ENCODE measurements at places on chromosomes 12 and 14.

DNA sequence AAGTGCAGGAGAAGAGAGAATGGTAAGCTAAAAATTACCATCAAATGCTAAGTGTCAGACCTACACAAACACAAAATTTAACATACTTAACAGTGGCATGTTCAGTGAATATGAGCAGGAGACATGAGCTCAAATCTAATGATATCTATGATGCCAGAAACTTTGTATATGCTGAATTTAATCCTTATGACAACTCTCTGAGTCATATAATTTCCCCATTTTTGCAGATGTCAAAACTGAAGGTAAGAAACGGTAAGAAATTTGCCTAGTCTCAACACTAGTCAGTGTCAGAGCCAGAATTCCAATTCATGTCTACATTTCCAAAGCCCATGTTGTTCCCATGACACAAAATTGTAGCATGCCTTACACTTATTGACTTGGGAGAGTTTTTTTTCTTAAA lies 375.8 kb downstream of the APAF1 start:
- no peaks in the 10 kb centered on the region for H3K36me3 ChIP-seq
- H3K4me3 ChIP-seq: no peak overlapping the region
- peaks cover 8% of the 10 kb centered on the region for H3K27me3 ChIP-seq
- no peak for DNase-seq
- H3K4me1 ChIP-seq: no peaks in the 10 kb centered on the region

DNA sequence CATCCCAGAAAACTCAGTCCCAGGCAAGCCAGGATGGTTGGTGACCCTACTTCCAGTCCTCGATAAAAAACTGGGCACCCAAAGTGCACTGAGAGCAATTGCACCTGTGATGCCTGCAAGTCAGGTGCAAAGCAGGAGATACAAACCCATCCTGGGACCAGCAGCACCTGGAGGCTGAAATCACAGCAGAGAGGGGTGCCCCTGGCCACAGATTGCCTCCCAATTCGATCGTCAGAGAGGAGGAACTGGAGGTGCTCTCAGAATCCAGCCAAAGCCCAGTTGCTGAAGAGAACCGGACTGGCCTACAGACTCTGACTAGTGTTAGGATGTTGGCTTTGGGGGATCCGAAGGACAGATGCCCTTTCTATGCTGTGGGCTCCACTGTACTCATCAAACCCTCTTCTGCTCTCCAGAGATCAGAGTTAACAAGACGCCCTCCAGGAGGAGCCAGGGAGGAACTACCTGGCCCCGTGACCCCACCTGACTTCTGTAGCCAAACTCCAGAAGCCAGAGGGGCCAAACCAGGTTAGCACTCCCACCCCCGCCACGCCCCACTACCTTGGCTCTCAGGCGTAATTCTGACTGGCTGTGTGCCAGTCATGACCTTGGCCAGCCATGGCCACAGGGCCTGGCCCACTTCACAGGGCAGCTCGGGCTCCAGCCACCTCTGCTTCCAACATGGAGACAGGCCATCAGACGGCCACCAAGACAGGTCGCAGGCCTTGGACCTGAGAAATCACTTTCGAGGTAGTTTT lies 284.5 kb upstream of the RTL1 start:
- DNase-seq: peak; percentile 18
- H3K4me3 ChIP-seq: no peak overlapping the region
- H3K36me3 ChIP-seq: no peaks in the 10 kb centered on the region
- H3K27me3 ChIP-seq: peaks cover 2% of the 10 kb centered on the region
- no peak overlapping the region for H3K27ac ChIP-seq

GRCh38 chr14:96309133-96309895 lies 53.3 kb downstream of the BDKRB1 start:
- H3K27me3 ChIP-seq: no peaks in the 10 kb centered on the region
- H3K27ac ChIP-seq: no peak overlapping the region
- no peak overlapping the region for H3K4me3 ChIP-seq

GRCh38 chr12:119676573-119676972 lies 8.6 kb downstream of the PRKAB1 start:
- H3K4me1 ChIP-seq: peaks cover 33% of the 10 kb centered on the region
- H3K4me3 ChIP-seq: no peak overlapping the region
- peak overlapping the region; percentile 22 for H3K27ac ChIP-seq

GRCh38 chr14:99179946-99180345 lies 92.1 kb downstream of the BCL11B start:
- peak overlapping the region; percentile 4 for H3K4me3 ChIP-seq
- DNase-seq: peak; percentile 43
- H3K27me3 ChIP-seq: no peaks in the 10 kb centered on the region
- peaks cover 72% of the 10 kb centered on the region for H3K4me1 ChIP-seq
- peaks cover 93% of the 10 kb centered on the region for H3K36me3 ChIP-seq

DNA sequence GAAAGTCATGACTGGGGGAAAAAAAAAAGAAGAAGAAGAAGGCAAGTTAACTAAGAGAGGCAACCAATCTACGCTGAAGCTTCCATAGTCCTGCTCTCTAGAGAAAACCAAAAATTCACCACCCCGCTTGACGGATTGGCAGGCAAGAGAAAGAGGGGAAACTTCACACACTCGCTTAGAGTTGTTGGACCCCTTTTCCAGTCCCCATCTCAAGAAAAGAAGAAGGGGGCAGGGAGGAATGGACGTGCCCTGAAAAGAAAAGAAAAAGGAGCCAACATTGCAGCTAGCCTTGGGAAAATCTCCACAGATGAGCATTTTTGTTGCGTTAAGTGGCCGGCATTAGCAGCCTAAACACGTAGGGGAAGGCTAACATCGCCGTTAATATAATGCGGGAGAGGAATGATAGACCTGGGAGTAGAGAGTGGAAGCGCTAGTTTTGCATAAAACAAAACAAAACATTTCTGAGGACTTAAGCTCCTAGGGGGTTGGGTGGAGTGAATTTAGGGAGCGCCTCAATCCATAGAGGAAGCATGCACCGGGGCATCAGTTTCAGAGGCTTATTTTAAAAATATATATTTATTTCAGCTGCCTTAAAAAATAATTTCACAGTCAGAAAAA lies 11.3 kb upstream of the FOXG1 start:
- H3K4me1 ChIP-seq: no peaks in the 10 kb centered on the region
- no peak overlapping the region for H3K27ac ChIP-seq
- no peaks in the 10 kb centered on the region for H3K36me3 ChIP-seq
- H3K27me3 ChIP-seq: peaks cover 64% of the 10 kb centered on the region

GRCh38 chr12:65510584-65511050 lies 232.1 kb downstream of the MSRB3 start:
- H3K27ac ChIP-seq: no peak overlapping the region
- no peaks in the 10 kb centered on the region for H3K4me1 ChIP-seq
- no peaks in the 10 kb centered on the region for H3K27me3 ChIP-seq
- H3K4me3 ChIP-seq: no peak overlapping the region
- DNase-seq: no peak
- H3K36me3 ChIP-seq: no peaks in the 10 kb centered on the region

DNA sequence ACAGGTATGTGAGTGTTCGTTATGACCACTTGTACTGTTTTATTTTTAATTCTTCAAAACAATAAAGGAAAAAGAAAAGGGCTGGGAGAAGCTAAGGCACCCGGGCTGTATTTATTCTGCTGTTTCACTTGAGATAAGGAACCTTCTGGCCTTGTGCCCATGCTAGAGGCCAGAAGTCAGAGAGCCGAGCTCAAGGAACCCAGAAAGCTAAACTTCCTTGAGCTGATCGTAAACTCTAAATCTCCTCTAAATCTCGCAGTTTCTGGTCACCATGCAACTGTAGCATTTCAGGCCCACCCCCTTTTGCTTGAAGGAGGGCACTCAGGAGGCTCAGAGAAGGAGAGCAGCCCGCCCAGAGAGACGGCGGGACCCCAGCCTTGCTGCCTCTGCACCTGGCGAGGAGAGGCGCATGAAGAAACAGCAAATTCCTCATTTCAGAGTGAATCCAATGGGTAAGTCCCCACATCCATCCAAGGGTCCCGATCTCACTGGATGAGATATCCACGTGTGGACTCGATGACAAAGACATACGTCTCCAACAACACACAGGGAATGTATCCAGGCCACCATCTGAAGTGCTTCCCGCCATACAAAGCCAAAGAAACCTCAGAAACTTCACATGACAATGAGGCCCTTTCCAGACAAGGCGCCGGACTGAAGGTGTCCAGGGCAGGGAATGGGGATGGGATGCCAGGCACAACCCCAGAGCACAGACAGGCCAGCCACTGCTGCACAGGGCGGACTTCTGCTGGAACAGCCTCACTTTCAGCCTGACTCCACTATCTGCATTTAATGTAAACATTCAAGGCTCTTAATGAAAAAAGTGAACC lies 14.6 kb downstream of the CCDC88C start:
- peaks cover 95% of the 10 kb centered on the region for H3K4me1 ChIP-seq
- H3K36me3 ChIP-seq: peaks cover 46% of the 10 kb centered on the region
- DNase-seq: no peak
- H3K27me3 ChIP-seq: no peaks in the 10 kb centered on the region
- H3K4me3 ChIP-seq: peak overlapping the region; percentile 70

DNA sequence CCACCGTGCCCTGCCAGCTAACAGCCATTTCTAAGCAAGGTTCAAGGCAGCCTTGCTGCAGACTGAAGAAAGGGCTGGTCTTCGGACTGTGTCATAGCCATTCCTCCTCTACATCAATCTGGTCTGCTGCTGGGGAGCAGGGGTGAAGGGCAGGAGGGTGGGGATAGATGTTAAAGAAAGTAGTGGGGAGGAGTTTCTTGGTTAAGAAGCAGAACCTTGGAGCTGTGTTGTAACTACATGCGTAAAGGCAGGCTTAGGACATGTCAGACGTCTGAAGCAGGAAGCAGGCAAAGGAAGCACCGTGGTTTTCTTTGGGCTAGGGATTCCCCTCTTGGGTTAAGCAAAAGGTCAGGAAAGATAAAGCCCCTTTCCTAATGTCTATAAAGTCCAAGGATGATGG lies 18.1 kb upstream of the NEK9 start:
- H3K4me3 ChIP-seq: no peak overlapping the region
- peaks cover 52% of the 10 kb centered on the region for H3K36me3 ChIP-seq
- H3K27ac ChIP-seq: peak overlapping the region; percentile 1
- H3K4me1 ChIP-seq: peaks cover 59% of the 10 kb centered on the region

DNA sequence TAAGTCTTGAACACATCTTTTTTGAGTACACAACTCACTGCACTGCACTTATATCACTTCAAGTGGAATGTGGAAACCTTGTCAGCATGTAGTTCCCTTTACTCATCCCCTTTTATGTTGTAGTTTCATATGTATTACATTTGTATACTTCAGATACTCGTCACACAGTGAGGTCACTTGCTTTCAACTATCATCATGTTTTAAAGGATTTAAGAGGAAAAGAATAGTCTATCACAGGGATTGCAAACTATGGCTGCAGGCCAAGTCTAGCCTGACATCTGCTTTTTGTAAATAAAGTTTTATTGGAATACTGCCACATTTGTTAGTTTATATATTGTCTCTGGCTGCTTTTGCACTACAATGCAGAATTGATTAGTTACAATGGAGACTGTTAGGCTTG lies 24.3 kb downstream of the CNOT2 start:
- H3K27me3 ChIP-seq: no peaks in the 10 kb centered on the region
- H3K27ac ChIP-seq: peak overlapping the region; percentile 62
- peaks cover 33% of the 10 kb centered on the region for H3K36me3 ChIP-seq
- H3K4me1 ChIP-seq: peaks cover 83% of the 10 kb centered on the region
- DNase-seq: no peak
- no peak overlapping the region for H3K4me3 ChIP-seq

DNA sequence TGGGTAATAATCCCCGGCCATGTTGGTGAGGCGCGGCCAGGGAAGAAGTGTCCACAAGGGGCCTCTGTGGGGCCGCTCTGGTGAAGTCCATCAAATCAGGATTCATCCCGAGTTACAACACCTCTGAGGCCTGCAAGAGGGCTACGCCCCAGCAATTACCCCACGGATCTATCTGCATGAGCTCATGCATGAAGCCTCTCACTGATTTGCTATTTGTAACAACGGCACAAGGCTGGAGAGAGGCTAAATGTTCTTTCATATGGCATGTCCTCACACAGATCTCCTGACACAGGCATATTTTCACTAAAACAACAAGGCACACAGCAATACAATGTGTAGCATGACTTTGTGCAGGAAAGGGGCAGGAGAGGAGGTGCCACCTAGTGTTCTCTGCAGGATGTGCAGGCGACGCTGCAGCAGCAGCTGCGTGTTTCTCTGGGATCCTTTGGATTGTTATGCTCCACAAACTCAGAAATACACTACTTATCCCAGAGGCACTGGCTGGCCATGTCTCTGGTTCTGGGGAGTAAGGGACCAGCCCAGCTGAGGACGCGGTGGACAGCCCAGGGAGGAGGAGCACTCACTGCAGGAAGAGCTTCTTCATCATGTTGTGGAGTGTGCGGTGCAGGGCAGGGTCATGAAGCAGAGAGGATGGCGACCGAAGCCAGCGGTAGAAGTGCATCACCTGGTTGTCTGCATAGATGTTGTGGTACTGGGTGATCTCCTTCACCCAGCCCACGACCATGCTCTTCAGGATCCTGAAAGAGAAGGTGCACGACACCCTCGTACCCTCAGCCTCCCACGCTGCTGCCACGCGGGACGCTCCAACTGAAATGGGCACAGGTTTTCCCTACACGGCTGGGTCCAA lies 20.2 kb downstream of the P2RX2 start:
- no peaks in the 10 kb centered on the region for H3K27me3 ChIP-seq
- no peak overlapping the region for H3K27ac ChIP-seq
- peaks cover 99% of the 10 kb centered on the region for H3K36me3 ChIP-seq
- no peak overlapping the region for H3K4me3 ChIP-seq

- no peak overlapping the region for H3K27ac ChIP-seq
- H3K36me3 ChIP-seq: peaks cover 10% of the 10 kb centered on the region
- H3K27me3 ChIP-seq: no peaks in the 10 kb centered on the region
- peaks cover 91% of the 10 kb centered on the region for H3K4me1 ChIP-seq
- no peak for DNase-seq
Measured at GRCh38 chr12:124551268-124552144, 15.9 kb downstream of the NCOR2 start.

DNA sequence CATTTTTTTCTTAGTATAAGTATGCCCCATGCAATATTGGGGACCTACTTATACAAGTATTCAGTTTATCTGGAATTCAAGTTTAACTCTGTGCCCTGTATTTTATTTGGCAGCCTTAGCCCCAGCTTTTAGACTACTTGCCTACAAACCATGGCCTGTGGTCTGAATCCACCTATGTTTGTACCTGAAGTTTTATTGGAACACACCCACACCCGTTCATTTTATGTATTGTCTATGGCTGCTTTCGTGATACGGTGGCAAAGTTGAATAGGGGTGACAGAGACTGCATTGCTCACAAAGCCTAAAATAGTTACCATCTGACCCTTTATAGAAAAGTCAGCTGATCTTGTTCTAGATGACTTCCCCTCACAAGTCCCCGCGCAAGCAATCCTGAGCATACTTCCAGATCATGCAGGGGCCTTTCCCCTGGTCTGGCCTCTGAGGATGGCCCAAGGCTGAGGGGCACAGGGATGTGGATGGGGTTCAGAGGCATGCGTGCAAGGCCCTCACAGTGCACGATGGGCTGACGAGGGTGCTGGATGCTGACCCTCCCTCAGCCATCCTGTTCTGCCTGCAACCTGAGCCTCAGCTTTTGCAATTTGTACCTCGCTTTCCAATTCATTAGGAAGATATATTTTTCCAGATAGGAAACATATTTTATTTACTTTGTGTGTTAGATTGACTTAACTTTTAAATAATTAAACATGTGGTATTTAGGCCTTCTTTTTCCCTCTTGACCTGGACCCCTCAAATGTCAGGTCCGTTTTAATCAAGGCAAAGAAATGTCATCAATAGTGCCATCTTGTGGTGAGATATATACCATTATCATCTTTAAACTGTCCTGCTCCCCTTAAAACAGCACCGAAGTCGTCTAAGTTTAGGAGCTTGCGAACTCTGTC lies 527.3 kb upstream of the CCDC196 start:
- no peak for DNase-seq
- peaks cover 2% of the 10 kb centered on the region for H3K27me3 ChIP-seq
- H3K36me3 ChIP-seq: no peaks in the 10 kb centered on the region
- H3K4me3 ChIP-seq: no peak overlapping the region
- no peak overlapping the region for H3K27ac ChIP-seq
